ENCODE measurements at places on chromosomes 12 and 14.

GRCh38 chr14:24483604-24484252, 24.3 kb downstream of the CMA1 start:
- DNase-seq, result peak; percentile 27

DNA sequence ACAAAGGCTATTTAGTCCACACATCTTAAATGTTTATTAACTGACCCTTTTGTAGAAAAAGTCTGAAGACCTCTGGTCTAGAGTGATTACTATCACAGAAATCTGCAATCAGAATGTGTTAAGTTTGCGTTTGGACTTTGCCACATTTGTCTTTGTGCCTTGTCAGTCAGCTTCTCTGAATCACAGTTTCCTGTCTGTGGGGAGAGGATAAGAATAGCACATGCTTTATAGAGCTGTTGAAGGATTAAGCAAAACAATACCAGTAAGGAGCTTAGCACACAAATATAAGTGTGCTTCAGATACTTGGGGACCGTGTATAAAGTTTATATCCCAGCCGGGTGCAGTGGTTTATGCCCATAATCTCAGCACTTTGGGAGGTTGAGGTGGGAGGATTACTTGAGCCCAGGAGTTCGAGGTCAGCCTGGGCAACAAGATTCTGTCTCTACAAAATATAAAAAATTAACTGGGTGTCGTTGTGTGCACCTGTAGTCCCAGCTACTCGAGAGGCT, 63.0 kb upstream of the BTG1 start:
- peak; percentile 31 for DNase-seq

- DNase-seq, result no peak
Measured at GRCh38 chr12:6171409-6172015, 28.7 kb upstream of the CD9 start.

- peak; percentile 4 for DNase-seq
Measured at GRCh38 chr14:41960281-41960680, 353.6 kb downstream of the LRFN5 start.

- no peak for DNase-seq
Measured at GRCh38 chr14:68886109-68886434, 93.0 kb downstream of the ACTN1 start.

- no peak for DNase-seq
Measured at GRCh38 chr12:10802587-10802986, at the start of gene TAS2R7. TSS of gene TAS2R7 (minus strand) at chr12:10802627. CDS start at chr12:10802570, 57 bp downstream.

DNA sequence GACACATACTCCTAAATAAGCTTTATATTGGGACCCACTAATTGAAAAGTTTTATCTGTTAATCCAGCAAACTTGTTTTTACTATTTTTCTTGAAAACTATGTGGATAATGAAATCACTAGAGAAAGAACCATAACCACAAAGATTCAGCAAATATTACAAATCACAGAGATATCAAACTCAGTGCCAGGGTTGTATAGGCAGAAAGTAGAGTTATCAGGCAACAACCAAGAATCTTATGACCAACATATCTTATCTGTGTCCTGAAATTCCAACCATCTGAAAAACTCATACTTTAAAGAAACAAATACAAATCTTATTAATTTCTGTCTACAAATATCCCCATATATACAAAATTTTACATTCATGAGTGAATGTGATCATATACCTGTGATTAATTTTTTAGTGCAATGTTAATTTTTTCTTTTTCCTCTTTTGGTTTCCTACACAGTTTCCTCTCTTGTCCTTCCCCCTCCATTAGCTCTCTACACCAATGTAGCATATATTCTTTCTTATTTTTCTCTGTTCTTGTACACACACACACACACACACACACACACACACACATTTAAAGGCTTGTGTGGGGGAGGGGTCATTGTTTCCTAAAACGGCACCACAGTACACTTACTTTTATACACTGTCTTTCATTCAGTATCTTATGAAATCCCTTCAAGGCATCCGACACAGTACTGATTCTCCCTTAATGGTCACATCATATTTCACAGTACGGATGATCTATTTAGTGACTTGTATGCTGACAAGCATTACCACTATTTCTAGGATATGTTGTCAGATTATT, 18.6 kb downstream of the AMN1 start:
- no peak for DNase-seq

DNA sequence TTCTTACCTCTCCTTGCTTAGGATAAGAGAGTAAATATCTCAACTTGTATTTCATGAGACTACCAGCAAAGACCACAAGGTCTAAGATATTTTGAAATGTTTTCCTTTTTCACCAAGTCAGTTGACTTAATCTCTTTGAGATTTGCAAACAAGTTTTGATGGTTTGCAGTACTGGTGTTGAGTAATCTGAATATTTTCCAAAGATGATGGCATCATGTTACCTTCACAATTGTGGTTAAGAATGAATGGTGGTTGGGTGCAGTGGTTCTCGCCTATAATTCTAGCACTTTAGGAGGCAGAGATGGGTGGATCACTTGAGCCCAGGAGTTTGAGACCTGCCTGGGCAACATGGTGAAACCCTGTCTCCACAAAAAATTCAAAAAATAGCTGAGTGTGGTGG, 225.7 kb downstream of the TMTC2 start:
- peak; percentile 4 for DNase-seq

DNA sequence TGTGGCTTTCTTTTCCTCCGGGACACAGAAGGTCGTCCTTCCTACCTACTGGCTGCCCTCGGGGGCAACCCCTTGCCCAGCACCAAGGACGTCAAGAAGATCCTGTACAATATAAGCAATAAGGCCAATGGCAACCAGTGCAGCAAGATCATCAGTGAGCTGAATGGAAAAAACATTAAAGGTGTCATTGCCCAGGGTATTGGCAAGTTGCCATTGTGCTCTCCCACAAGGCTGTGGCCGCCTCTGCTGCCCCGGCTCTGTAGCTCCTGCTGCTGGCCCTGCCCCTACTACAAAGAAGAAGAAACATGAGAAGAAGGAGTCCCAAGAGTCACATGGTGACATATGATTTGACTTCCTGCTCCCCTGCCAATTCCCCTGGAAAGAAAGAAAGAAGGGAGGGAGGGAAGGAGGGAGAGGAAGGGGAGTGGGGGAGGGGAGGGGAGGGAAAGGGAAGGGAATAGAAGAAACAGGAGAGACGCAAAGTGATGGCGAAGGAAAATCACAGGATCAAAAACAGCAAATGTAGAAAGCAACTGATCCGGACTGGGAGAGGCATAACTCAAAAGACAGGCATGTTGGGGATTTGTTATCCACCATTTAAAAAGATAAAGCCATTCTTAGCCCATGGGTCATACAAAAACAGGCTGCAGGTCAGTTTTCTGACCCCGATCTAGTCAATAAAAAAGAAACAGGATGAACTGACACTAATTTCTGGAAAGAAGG, 61.3 kb upstream of the RESF1 start:
- no peak for DNase-seq

- no peak for DNase-seq
Measured at GRCh38 chr12:114894076-114894475, 210.1 kb upstream of the TBX3 start.

DNA sequence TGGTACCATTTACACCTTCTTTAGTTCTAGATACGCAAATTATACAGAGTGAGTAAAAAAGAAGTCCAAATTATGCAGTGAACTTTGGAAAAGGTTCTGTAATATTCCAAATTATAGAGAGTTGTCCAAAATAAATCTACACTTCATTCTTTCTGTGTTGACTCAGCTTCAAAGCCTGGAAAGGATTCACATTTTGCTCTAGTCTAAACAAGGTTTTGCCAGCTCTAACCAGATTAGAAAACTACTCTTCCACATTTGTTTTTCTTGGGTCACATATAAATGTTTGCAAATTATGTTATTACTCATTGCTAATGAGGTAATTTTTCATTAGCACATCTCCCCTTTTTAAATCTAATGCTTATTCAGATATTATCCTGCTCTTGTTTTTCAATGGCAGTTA, 1562.4 kb upstream of the SEL1L start:
- peak; percentile 78 for DNase-seq

GRCh38 chr12:114011711-114012110, 45.6 kb upstream of the RBM19 start:
- DNase-seq, result no peak

DNA sequence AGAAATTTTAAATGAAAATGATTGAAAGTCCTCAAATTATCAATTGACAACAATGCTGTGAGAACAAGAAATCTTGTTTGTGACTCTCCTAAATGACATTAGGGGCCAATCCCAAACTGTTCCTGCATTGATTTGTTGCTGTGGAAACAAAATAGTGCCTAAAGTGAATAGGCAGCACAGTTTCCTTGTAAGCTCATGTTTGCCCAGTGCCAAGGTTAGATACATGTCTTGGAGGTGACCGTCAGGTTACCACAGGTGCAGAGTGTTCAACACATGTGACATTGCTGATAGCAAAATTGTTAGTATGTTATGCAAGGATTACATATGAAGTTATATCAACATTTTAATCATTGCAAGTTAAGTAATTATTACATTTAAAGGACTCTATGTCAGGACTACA, 292.6 kb downstream of the ACSS3 start:
- DNase-seq, result no peak

DNA sequence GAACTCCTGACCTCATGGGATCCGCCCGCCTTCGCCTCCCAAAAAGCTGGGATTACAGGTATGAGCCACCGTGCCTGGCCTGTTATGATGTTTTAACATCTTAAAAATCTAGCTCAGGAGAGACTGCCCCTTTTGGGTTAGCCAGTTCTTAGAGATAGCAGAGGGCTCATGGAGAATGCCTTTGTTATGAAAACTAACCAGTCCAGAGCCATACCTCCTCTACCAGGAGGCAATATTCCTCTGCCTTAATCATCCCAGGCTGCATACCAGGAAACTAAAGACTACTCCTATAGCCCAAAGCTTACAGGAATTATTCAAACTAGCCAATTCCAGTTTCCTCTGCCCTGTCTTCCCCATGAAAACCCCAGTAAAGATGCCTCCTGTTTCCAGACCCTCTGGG, 96.0 kb upstream of the MDM1 start:
- DNase-seq, result no peak

DNA sequence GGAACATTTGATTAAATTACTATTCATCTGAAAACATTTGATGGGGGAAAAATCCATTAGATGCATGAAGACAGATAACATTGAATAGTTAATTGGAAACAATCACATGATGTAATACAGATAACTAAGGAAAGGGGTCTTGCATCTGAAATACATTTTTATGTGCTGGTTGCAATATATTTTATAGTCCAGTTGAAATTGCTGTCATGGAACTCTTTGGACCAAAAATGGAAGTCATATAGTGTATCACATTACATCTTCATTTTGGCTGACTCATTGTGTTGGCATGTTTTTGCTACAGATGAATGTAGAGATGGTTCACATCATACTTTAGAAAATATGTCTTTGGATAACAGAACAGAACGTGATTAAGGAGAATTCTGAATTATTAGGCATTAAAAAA, 43.0 kb upstream of the GNPNAT1 start:
- peak; percentile 93 for DNase-seq

DNA sequence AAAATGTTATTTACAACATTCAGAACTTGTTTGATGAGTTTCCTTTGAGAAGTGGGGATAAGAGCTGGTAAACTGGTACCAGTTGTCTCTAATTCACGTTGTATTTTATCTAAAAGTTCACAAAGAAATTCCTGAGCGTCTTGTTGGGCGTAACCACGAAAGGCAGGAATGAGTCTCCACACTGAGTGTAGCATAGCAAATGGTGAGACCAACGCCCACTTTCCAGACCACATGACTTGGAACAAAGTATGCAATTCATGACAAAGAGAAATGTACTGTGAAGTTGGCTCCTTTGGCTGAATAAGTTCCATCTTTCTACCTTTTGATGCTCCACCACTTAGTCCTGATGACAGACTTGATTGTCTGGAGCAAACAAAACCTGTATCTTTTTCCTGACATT, 18.4 kb downstream of the USP44 start:
- DNase-seq, result peak; percentile 53

GRCh38 chr12:127635838-127636237, 631.1 kb upstream of the TMEM132C start:
- DNase-seq, result no peak

GRCh38 chr12:106907846-106908245, 47.9 kb upstream of the TMEM263 start:
- no peak for DNase-seq

DNA sequence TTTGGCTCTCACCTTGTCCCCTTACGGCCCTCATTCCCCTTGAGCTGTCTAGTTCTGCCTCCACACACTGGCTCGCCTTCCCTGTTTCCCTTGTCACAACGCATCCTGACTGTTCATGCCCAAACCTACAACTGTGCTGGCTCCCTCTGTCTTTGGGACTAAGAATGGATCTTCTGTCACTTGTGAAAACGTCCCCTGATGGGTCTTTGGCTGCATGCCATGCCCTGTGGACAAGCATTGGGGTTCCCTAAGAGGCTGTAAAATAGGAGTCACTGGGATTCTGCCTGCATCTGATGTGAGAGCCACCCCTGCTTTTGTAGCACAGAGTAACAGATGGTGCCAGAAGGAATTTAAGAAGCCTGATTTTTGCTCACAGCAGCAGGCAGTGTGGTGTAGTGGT, 285.3 kb upstream of the CRY1 start:
- DNase-seq, result no peak

GRCh38 chr14:83887866-83888265, 1642.1 kb upstream of the FLRT2 start:
- no peak for DNase-seq

DNA sequence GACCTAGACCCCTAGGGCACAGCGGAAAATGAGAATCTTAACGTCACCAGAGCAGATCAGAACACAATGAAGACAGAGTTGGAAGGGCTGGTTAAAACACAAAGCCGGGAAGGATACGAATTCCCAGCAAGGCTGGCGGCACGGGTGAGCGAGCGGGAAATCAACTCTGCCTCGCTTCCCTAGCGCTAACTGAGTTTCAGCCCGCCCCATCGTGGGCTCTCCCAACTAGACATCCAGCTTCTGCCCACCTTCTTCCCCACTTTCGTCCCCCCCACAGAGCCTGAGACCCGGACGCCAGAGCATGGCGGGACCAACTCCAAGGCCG, 377 bp downstream of the CCNT1 start:
- no peak for DNase-seq

DNA sequence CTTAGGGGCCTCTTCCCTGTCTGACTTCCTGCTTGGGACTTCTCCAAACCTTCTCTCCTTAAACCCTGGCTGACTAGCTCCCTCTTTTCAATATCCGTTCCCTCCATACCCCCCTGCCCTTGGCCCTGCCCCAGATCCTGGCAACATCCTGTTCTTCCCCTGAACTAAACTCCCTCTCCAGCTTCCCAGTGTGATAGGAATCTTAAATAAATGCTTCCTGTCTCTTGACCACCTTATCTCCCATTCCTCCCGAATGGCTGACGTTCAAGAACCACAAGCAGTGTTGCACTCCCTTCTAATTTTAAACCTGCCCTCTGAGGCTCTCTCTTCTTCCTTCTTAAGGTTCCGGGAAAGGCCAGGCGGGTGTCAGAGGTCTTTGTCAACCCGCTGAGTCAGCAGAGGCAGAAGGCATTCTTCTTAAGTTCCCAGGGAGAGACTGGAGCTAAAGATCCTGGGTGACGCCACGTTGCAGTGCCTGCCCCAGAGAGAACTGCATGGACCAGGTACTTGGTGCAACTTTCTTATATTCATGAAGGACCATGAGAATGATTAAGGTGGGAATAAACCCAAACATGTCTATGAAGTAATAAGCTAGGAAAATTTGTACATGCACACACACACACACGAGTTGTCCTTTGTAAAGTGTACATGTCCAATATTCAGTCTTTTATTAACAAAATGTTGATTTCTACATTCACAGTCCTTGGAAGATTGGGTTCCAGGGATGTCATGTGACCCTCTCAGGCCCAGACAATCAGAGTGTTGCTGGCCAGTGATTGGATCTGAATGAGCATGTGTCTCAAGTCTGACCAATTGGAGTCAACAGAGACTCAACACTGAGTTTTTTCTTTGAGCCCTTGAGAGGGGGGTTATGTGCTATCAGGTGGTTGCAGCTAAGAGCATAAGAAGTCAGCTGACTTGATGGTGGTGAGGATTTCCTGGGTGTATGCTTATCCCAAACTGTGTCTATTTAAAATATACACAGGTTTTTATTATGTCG, 420.2 kb upstream of the TBX3 start:
- peak; percentile 56 for DNase-seq
